ENCODE measurements at places on chromosomes 13 and 19.

GRCh38 chr19:44657211-44657921, 13.7 kb downstream of the PVR start:
- peak; percentile 48 for DNase-seq

GRCh38 chr13:33676045-33676989, 141.6 kb upstream of the RFC3 start:
- no peak for DNase-seq

GRCh38 chr13:79973533-79973963, 367.4 kb downstream of the SPRY2 start:
- no peak for DNase-seq

DNA sequence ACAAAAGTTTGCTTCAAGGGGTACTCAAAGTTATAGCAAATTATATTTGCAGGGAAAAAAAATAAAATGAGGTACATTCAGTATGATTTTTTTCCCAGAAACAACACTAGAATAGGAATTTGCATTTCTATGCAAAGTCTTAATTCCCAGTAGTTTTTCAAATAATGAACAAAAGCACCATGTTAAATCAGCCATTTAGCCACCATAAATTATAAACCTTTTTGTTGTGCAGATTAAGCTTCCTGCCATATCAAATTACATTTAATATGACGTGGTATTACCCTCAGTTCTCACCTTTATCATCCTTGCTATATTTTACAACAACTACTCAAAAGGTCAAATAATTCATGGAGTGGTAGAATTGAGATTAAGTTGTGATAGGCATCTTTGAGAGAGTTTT, 136.6 kb upstream of the FRY start:
- DNase-seq, result no peak

GRCh38 chr19:46660551-46661019, 397 bp downstream of the DACT3 start:
- no peak for DNase-seq

GRCh38 chr19:51124729-51125128, at the start of gene SIGLEC9:
Gene SIGLEC9, plus strand, starts transcription at chr19:51124906. Its CDS starts 69 bp downstream, at chr19:51124975.
- DNase-seq, result no peak

GRCh38 chr13:72839831-72840426, 58.0 kb downstream of the PIBF1 start:
- no peak for DNase-seq

DNA sequence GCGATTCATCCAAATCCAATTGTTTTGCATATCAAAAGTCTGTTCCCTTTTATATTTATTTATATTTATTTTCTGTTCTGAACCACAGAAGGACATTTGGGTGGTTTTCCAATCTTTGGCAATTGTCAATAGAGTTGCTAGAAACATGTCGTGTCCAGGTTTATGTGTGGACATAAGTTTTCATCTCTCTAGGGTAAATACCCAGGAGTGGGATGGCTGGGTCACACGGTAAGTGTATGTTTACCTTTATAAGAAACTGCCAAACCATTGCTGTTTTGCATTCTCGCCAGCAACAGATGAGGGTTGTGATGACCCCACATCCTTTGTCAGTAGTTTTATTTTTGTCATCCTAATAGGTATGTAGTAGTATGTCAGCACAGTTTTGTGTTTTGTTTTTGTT, 12.5 kb downstream of the AP1M1 start:
- no peak for DNase-seq

DNA sequence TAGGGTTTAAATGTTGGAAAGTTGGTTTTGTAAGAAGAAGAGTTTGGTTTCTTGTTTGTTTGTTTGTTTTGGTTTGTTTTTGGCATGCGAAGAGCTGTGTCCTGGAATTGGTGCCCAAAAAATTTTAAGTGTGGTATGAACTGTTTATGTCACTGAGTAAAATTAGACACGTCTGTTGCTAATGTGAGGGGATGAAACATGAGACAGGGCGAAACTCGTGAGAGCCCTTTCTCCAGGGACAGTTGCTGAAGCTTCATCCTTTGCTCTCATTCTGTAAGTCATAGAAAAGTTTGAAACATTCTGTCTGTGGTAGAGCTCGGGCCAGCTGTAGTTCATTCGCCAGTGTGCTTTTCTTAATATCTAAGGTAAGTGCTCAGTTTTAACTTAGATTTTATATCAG, at the start of gene SGCG:
SGCG (plus strand) TSS at position 269 of the 400 bp plus-strand sequence. CDS start 22,716 bp downstream, outside the sequence.
- DNase-seq, result no peak

DNA sequence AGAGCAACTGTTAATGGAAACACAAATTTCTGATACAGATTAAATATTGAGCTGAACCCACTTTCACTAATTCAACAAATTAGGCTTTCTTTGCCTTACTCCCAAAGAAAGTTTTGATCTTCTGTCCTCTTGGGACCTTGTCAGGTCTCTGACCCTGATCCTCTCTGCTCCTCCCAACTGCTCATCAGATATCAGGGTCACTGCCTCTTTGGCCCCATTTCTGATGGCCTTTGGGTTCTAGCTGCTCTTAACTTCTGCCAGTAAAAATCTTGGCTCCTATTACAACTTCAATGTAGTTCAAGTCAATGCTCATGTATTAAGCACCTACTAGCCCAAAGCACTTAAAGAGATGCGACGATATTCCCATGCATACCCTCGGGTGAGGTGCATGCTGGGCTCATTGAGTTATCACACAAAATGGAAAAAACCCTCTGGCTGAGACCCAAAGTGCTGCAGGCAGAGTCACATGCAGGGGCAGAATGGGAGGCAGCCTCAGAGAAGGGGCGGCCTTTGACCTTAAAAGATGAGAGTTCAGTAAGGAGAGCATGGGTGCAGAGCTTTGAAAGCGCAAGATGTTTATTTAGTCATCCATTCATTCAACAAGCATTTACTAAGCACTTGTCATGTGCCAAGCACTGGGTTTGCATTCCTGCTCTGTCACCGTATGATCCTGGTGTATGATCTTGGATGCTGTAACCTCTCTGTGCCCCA, 183.4 kb downstream of the USP12 start:
- no peak for DNase-seq

- no peak for DNase-seq
These were observed 204.8 kb downstream of the MYO16 start for GRCh38 chr13:108834193-108834592.

GRCh38 chr13:27018882-27019281, 152.7 kb downstream of the USP12 start:
- DNase-seq, result no peak

GRCh38 chr19:7500811-7501450, 12.1 kb upstream of the PEX11G start:
- DNase-seq, result no peak

DNA sequence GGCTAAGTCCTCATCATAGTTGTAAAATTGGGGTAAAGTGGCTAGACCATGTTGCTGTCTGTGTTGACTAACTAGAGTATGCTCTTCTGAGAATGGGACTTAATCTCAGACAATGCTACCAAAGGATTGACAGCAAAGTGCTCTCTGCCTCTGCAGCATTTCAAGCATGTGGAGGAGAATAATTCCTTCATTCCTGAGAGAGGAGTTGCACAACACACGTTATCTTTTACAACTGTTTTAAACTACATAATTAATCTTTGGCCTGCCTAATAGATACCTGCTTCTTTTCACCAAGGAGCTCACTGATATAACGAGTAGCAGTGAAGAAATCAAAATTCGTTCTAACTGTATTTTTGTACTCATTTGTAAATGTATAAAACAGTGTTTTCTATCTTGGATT, 2172.2 kb downstream of the PCDH9 start:
- DNase-seq, result no peak

DNA sequence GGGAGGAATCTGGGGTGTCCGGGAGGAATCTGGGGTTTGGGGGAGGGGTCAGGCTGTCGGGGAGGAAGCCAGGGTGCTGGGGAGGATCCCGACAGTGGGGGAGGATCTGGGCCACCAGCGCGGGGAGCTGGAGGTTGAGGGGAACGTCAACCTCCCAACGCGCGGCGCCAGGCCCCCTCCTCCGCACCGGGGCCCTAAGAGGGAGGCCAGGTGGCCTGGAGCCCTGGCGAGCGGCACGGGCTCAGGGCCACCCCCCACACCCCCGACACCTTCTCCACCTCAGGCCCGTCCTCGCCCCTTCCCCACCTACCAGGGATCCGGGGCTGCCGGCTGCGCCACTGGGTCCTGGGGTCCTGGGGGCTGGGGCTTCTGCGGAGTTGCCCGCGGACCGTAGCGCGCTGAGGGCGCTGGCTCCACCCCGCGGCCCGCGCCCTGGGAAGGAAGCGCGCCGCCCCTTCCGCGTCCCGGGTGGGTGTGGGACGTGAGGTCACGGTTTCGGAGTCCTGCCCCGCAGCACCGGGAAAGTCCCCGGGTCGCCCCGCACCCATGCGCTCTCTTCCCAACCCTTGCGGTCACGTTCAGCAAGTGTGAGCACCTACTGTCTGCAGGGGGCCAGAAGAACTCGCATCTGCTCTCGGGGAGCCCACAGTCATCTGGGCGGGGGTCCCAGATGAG, at the start of gene TICAM1:
TICAM1 (minus strand) TSS at position 409 of the 675 bp plus-strand sequence. CDS start 13,335 bp downstream, outside the sequence.
- peak; percentile 70 for DNase-seq

GRCh38 chr19:24140591-24140990, 53.6 kb downstream of the ZNF254 start:
- DNase-seq, result no peak

GRCh38 chr19:57947088-57947418, 453 bp downstream of the ZNF256 start:
- DNase-seq, result no peak

DNA sequence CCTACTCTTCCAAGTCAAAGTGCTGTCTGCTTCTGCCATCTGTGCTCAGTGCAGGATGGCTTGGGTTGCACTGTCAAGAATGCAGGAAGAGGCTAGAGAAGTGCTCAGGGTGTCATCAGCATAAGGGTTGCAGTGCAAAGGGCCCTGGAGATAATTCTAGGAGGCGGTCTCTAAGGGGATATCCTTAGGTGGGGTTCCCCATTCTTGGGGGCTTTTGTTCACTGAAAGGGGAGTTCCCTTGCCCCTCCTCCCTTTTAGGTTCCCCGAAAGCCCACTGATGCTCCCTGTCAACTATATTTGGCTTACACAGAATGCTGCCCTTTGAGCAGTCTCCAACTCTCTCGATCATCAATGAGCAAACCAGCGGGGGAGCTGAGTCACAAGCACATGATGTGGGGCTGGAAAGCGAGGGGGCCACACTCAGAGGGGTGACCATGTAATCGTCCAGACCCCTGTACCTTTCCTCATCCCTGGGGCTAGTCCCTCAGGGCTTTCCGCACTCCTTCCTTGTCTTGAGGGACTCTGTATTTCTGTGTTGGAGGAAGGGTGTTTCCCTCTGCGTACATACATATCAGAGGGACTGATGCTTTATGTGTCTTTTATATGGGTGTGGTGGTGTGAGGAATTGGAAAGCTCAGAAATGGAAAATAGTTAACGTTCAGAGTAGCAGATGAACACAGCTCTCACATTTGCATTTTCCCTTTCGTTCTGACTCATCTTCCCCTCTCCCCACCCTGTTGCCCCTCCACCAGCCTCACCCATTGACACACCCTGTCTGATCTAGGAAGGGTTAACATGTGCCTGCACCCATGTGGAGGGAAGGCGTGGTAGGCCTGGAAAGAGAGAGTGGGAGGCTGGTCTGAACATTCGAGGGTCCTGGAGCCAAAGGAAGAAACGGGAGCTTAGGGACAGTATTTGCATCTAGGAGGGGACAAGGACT, 6.7 kb downstream of the ZBTB32 start:
- DNase-seq, result no peak

GRCh38 chr13:83450591-83450990, 431.7 kb downstream of the SLITRK1 start:
- no peak for DNase-seq

DNA sequence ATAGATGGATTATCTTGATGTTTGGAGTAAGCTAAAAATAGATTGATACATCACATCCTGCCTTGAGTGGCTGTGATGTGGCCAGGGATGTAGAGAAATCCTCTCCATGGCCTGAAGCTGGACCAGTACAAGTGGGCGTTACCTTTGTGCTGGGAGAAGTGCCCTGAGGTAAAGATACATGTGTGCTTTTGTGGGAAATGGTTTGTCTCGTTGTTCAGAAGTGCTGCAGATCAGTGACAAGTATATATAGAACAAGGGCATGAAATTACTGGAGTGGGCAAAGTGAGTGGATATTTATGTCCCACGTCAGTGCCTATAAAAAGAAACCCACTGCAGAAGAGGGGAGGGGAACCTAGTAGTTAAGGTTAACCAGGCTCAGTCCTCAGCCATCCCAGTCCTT, 12.2 kb upstream of the ZNF304 start:
- DNase-seq, result no peak

DNA sequence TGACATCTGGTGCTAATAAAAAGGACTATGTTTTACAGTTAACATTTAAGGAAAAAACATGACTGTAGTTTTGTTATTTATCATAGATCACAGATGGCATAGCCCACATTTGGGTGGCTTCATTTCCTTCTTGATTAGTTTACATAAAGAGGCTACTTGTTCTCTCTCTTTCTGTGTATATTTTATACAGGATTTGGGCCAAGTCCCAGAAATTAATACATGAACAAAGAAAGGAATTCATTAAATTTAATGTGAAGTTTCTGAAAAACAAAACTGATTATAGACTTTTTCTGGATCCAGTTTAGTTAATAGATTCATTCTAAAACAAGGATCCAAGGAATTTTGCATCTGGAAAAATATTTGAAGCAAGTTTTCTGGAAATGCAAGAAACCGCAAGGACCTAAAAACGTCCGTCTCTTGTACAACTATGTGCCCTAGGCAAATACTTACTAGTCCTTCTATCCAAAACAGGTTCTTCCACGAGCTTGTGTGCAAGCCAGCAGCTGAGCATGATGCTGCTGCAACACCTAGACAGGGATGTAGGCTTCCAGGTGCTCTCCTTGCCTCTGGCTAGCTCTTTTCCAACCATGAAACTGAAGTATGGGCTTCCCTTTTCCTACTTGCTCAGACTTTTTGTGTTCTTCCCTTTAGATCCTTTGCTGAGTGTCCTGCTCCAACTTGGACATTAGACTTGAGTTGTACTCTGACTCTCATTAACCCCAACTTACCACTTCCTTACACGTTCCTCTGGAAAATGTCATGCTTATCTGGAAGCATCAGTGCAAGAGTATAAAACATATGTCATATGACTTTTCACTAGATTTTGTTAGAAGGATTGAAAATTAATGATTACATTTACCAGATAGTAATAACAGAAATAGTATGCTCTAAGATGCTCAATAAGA, 161.5 kb upstream of the STARD13 start:
- DNase-seq, result no peak

DNA sequence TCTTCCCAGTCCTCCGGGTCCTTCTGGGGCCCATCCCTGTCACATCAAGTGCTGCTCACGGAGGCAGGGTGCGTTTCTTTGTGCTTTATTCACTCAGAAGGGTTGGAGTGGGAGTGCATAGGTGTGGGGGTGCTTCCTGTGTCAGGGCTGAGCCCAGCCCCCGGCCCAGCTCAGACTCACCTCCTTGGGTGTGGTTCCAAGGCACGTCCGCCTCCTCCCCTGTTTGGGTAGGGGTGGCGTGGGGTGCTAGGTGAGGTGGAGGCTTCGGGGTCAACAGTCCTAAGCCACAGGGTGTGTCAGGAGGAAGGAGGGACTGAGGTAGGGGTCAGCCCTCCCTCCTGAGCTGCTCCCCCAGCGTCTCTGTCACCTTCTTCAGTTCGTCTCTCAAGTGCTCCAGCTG, 3.1 kb downstream of the CCER2 start:
- no peak for DNase-seq

- DNase-seq, result no peak
These were observed 8.8 kb downstream of the DDX39A start for GRCh38 chr19:14410091-14411051.

All from effector CD4-positive, alpha-beta T cell (primary cell).